Amniotic epithelial cell (primary cell): ENCODE measurements at places on chromosomes 11 and 22.
A peak's percentile ranks its signal among the peaks of the same experiment; 100 is the strongest.

- DNase-seq = no peak
Observed at GRCh38 chr11:17573526-17573925, 26.5 kb downstream of the OTOG start.

- no peak for DNase-seq
Observed at GRCh38 chr22:42939451-42939881, 75.5 kb downstream of the PACSIN2 start.

GRCh38 chr11:21775911-21776310, 417.0 kb upstream of the ANO5 start:
- DNase-seq = no peak

DNA sequence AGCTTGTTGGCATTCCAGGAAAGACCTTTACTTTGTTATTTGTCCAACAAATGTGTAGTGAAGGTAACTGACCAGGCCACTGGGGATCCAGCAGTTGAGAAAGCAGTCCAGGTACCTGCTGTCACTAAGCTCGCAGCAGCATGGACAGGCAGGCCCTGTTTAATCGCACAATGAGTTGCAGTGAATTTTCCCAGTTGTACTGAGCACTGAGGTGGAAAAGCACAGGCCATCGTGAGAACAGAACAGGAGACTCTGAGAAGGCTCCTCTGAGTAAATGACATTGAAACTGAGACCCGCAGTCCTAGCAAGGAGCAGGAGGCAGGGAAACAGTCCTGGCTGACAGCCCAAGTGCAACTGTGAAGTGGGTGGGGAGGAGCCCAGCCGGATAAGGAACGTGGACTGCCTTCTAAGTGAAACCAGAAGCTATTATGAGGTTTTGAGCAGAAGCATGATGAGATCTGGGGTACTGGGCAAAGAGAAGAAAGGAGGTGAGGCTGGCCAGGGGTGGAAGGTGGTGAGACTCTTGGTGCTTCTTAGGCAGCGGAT, 39.8 kb upstream of the CDON start:
- peak; percentile 28 for DNase-seq

DNA sequence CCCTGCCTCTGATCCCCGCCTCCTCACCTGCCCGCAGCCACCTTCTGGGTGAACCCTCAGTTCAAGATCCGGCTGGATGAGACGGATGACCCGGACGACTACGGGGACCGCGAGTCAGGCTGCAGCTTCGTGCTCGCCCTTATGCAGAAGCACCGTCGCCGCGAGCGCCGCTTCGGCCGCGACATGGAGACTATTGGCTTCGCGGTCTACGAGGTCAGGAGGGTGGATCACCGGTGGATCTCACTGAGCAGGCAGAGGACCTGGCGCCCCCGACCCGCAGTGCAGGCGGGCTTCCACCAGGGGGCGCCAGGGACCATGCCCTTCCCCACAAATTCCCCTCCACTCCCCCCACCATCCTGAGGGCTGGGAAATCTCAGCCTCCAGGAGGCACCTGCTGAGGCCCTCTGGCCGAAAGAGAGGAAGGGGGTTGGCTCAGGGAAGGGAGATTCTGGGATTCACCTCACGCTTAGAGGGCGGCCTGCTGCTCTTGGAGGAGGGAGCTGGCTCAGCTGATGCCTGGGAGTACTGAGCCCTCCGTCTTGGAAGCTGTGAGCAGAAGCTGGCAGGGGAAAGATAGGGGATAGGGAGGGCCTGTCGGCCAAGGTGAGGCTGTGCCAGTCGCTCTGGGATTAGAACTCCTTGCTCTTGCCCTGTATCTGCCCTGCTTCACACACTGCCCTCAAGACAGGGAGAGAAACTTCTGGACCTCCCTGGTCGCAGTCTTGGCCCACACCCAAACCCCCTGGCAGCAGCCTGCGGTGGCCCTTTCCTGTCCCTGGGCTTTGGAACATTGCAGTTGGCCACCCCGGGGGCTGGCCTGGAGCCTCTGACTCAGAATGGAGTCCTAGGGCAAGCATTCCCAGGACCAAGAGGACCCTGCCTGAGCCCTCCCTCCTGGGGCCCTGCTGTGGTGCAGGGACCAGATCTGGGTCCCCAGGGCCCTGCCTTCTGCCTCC, 23.2 kb downstream of the CAPN1 start:
- peak; percentile 26 for DNase-seq

DNA sequence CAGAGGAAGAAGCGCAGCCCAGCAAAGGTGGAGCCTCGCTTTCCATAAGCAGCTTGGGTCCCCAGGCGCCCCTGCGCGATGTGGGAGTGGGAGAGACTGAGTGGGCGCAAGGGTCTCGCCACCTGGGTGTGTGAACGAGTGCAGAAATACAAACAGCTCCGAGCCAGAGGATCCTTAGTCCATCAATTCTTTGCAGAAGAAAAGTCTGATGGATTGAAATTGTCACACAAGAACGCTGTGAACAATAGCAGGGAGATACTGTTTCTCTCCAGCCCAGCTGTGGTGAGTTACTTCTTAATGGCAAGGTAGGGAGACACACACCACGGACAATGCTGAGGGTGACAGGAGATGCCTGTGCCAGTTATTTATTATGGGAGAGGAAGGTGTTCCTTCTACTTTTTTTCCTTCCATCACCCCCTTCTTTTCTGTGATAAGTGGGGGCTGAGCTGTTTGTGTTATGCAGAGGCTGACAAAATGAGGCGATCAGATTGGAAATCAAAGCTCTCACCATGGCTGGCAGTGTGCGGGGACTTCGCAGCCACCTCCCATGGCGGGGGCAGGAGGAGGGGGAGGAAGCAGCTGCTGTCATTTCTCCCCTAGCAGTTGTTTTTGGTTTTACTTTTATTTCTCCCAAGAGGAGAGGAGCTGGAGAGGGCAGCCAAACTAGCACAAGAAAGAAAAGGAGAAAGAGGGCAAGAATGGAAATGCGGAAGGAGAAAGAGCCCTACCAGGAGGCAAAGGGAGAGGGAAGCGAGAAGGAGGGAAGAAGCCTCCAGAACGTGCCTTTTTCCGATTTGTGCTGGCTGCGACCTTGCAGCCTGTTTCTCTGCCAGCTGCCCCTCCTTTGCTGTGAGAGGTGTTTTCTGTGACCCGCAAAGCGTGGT, 755.8 kb downstream of the NTM start:
- no peak for DNase-seq

DNA sequence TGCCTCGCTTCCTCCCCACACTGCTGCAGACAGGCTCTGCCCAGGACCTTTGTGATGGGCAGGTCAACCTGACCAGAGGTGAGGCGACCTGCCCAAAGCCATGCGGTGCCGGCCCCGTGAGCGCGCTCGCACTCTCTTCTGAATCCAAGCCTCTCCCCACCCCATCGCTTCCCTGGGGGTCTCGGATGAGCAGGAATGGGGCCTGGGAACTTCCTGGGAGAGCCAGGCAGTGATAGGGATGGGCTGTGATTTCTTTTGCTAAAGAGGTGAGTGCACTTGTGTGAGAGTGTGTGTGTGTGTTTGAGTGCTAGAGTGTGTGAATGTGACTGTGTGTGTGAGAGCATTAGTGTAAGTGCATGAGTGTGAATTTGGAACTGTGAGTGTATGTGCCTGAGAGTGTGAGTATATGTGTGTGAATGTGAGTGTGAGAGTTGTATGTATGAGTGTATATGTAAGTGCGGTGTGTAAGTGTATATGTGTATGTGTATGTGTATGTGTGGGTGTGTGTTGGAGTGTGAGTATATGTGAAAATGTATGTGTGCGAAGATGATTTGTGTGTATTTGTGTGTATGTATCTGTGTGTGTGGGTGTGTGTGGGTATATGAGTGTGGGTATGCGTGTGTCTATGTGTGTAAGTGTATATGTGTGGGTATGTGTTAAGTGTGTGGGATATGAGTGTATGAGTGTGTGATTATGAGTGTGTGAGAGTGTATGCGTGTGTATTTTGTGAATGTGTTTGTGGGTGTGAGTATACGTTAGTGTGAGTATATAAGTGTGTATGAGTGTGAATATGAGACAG, 11.7 kb upstream of the LRRC10B start:
- DNase-seq = no peak

- DNase-seq = no peak
Observed at GRCh38 chr11:124277804-124278203, 21.6 kb downstream of the OR8G5 start.

DNA sequence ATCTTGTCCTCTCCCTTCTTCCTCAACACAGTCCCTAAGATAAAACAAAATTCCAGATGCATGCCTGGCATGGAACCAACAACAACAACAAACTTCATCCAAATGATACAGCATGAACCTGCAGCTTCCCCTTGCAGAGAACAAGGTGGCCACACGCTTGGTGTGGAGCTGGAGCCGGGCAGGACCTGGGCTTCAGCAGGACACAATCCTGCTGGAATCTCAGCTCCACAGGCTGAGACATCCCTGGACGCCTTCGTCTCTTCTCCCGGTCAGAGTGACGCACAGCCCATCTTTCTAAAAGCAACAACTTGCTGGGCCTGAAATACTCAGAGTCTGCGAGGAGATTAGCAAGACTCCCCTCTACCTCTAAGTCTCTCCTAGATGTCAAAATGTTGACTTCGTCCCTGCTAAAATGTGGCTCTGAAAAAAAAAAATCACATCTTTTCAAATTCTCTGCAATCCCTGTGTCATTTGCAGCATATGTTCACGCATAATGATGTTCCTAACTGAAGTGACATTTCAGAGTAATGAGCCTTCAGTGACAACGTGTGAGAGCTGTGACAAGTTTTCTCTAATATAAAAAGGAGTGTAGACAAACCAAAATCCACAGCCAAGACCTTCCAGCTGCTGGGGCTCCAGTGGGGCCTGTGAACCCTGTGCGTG, 1232.3 kb downstream of the TBC1D22A start:
- DNase-seq = no peak

- DNase-seq = no peak
Observed at GRCh38 chr11:103069367-103069766, 22.6 kb downstream of the DCUN1D5 start.

DNA sequence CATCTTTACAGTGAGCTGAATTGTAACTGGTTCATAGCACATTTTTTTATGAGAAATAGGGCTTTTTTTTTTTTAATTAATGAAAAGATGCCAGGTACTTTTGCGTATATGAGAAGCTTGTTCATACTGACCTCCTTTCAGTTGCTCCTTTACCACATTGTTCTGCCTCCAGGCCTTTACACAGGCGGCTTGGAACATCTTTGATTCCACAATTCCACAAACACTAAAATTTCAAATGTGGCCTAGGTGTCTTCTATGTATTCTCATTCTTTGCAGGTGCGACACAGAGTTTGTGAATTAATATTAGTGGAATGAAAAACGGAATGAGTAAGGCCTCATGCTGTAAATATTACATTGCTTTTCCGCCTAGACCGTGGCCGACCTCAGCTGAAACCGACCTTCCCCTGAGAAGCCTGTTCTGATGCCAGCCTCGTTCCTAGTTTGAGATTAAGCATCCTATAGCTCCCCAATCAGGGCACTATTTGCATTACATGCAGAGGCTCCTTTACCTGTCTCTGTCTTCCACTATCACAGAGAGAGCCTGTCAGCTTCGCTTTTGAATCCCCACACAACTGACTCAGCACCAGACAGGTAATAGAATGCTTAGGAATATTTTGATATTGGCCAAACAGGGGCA, 125.8 kb downstream of the LDLRAD3 start:
- no peak for DNase-seq

DNA sequence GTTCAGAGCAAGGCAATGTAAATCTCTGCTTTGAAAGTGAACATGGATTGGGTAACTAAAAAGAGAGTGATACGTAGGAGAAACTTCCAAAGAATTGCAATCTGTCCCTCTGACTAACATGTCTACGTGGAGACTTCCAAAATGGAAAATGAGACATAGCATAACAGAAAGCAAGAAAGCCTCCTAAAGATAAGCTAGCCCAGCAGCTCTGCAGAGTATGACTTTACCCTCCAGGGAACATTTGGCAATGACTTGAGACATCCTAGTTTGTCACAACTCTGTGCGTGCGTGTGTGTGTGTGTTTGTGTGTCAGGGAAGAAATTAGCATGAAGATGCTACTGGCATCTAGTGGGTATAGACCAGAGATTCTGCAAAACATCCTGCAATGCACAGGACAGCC, 817.4 kb downstream of the NTM start:
- peak; percentile 19 for DNase-seq

DNA sequence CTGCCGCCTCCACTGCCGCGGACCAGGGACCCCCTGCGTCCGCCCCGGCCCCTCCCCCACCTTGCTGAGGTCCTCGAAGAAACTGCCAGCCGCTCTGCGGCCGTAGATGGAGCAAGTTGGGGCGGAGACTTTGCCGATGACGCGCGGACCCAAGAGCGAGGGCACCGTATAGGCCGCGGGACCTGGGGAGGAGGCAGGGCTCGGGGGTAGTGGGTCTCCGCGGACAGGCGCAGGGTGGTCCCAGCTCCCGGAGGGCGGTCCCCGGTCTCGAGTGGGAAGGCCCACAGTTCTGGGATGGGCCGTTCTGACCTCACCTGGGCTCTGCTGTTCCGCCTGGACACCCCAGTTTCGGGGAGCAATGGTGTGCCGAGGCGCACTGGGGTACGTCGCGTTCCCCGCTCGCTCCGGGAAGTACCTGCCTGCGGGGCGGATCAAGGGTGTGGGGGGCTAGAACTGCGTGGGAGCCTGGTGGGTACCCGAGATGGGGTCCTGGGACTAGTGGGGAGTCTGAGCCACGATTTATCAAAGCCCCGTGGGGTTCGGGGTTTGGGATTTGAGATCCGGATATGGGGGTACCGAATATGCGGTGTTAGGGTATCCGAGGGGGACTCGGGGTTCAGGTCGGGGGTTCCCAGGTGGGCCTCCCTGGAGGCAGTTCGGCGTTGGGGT, 1.2 kb upstream of the TYMP start:
- DNase-seq = peak; percentile 91

GRCh38 chr11:133228471-133229329, 303.6 kb downstream of the OPCML start:
- no peak for DNase-seq
